ENCODE measurements at places on chromosomes 12 and 14.

DNA sequence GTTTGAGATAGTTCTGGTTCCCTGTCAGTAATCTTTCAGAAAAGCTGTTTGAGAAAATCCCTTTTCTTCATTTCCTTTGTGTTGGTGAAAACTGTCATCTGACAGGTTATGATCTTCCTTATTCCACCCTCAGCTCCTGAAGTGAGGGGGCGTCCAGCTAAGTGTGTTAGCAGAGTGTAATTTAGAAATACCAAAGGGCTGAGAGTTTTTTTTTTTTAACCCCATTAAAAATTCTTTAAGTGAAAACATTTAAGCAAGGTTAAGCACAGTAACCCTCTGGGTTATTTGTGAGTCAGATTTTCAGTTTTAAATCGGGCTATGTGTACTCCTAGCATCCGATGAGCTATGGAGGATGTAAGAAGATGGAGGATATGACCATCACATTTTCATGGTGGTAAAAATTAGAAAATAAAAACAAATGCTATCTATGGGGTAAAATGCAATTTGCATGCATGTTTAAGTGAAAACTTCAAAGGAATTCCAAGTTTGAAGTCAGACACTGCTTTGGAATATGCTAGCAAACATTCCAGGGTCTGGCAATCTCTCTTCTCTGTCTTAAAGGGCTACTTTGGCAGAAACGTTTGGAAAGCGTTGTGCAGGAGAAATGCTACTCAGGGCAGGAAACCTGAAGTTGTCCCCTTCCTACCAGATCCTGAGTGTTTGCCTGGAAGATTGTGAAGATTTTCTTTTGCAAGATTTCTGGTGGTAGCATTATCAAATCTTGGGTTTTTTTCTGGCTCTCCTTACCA is 197.0 kb upstream of the PRICKLE1 start:
- no peak for DNase-seq

GRCh38 chr12:25332143-25332542 is 81.4 kb upstream of the KRAS start:
- DNase-seq = no peak

DNA sequence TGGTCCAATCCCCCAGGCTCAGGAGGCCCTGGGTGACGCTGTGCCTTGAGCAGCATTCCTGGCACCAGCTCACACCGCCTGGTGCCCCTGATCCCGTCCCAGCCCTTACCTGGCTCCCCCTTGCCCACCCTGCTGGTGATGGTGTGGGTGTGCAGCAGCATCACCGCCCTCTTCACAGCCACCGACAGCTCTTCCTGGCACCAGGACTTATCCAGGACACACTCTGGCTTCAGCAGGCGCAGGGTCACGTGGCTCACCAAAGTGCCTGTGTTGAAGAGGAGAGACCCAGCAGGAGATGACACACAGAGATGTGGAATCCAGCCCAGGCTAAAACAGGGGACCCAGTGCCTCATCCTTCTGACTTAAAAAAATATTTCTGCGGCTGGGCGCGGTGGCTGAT is 36.2 kb downstream of the GCN1 start:
- DNase-seq = peak; percentile 55

DNA sequence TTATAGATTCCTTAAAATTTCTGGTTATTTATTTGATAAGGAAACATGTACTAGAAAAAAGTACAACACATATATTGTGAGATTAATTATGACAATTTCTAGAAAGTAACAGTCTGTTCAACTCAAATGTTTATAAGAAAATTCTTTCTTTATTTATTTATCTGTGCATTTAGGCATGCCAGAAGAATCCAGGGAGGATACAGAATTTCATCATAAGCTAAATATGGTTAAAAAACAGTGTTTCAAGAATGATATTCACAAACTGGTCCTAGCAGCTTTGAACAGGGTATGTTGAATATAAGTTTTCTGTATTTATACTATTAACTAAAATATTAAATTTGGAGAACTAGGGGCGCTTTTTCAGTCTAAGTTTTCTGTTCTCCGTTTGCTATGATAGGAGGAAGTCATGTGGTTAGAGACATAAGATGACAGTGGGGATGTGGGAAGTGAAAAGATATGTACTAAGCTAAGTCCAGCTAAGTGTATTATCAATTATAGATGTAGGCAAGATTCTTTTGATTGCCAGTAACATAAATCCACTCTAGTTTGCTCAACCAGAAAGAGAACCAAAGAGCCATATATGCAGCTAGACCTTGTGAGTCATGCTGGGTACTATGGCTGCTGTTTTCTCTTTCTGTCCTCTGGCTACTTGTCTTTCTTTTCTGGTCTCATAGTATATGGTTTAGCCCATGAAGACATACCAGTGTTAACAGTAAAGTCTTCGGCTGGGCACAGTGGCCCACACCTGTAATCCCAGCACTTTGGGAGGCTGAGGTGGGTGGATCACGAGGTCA is 39.0 kb downstream of the LRRK2 start:
- DNase-seq = no peak

DNA sequence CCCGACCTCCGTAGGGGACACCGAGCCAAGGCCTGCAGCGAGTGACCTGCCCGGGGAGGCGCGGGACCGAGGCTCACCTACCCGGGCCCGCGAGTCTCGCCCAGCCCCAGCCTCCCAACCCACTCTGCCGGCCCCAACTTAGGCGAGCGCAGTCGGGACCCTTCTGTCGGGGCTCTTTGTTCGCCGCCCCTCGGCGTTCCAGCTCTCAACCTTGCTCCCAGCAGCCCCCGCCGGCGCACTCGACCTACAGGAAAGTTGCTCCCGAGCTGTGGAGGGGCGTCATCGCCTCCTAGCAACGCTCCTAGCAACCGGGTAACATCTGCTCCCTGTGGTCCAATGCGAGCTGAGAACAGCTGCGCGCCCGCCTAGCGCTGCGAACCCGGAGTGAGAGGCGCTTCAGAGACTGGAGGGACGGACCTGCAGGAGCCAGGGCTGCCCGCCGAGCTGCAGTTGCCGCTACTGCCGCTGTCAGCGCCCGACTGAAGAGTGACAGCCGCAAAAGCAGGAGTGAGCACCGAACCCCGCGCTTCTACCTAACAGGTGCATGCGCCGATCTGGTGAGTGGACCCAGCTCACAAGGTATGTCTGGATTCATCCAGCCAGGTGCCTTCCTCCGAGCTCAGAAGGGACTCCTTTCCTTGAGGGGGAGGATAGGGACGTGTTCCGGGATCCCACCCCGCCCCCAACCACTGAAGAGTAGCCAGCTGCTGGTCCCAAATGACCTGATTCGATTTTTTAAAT is 355.0 kb downstream of the SNAPC1 start:
- DNase-seq = peak; percentile 10

DNA sequence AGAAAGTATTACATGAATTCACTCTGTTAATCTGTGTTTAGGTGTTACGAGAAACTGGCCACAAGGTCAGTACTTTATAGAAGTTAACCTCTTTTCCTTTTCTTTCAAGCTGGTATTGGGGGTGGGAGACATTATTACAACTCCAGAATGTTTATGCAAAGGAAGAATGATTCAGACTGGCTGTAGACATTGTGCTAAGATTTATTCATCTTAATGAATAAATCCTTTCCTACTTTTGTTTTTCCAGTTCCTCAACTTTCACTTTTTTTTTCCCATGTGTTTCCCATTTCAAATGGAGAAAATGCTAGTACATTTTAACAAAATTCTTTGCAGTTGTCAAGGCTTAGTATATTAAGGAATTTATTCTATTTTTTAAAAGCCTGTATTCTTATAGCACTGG is 1.3 kb downstream of the OTOGL start:
- no peak for DNase-seq

GRCh38 chr12:119512772-119513497 is 80.6 kb upstream of the TMEM233 start:
- DNase-seq = no peak

- DNase-seq = no peak
These were observed 33.2 kb upstream of the STRN3 start for GRCh38 chr14:31059152-31059924.

- DNase-seq = peak; percentile 86
These were observed 49.9 kb downstream of the LRRC74A start for GRCh38 chr14:76876076-76876475.

DNA sequence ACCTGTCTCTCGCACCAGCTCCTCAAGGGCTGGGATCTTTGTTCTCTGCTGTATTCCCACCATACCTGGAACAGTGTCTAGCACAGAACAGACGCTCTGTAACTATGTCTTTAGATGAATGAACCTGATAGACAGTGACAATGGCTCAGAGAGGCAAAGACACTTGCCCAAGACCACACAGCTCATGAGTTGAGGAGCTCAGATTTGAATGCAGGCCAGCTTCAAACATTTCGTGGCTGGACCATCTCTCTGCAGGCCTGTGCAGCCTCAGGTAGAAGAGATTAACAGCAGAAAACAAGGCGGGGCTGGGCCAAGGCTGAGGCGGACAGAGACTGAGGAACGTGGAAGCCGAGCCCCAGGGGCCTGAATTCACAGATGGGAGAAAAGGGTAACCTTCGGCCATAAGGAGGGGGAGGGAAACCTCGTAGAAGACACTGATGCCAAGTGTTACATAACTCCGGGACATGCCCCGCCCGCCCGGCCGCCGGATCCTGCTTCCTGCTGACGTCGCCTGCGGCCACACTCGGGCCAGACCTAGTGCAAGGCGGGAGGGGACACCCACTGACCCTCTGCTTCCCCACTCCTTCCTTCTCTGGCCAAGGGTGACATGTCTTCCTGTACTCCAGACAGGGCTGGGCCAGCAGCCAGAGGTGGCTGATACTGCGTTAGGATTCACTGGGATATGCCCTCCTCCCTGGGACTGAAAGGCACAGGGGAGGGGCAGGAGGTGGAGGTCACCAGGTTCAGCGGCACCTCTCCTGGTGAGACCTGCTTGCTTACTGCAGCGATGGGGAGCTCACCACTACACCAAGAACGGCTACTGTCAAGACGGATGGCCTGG is 86.8 kb downstream of the RFLNA start:
- DNase-seq = peak; percentile 93

DNA sequence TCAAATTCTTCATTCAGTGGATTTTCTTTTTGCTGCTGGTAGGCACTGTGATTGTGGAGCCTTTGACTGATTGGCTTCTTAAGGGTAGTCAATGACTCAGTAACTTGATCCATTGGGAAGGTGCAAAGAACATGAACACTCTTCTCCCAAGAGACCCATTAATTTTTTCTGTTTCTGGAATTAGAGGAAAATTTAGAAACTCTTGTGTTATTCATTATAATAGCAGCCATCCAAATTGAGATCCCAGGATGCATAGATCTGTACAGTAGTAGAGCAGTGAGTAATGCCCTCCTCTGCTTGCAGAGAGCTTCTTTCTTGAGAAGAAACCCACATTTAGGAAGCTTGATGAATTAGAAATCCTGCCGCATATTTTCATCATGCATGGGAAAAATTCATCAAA is 63.9 kb downstream of the MYRFL start:
- no peak for DNase-seq

DNA sequence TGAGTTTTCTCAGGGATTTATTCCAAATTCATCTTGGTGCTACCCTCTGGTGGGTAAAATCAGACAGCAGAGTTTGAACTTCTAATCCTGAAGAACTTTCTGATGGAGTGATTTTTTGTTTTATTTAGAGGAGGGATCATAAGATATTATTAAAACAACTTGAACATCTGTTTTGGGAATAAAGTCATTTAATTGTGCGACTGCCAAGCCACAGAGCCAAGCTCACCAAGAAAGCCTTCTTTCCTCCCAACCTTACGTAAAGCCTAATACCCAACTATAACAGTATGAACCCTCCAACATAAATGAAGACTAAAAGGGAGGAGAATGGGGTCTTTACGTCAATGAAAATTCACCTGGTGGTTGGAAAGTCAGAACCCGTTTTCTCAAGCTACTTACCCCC is 205.5 kb upstream of the IGF1 start:
- no peak for DNase-seq

DNA sequence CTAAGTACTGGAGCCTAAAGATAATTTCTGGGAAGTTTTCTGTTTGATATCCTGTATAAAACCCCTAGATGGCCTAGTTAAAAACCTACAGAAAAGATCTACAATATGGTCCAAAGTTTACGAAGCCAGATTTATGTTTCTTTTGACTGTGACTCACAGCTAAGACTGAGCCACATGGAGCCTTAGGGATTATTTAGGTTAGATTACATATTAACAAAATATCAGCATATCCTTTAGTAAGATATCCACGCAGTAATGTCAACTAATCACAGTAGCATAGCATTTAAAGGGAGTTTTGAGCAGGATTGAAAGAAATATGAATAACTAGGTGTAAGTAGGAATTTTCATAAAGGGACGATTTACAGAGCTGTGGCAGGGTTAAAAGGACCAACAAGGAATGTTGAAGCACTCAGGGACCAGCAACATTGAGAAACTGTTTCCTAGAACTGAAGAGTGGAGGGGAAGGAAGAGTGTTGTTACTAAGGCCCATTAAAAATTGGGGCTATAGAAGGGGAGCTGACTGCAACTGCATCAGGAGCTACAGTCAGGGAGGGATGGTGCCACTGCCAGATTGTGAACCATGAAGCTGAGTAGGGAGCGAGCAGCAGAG is 155.5 kb downstream of the DACT1 start:
- DNase-seq = no peak

DNA sequence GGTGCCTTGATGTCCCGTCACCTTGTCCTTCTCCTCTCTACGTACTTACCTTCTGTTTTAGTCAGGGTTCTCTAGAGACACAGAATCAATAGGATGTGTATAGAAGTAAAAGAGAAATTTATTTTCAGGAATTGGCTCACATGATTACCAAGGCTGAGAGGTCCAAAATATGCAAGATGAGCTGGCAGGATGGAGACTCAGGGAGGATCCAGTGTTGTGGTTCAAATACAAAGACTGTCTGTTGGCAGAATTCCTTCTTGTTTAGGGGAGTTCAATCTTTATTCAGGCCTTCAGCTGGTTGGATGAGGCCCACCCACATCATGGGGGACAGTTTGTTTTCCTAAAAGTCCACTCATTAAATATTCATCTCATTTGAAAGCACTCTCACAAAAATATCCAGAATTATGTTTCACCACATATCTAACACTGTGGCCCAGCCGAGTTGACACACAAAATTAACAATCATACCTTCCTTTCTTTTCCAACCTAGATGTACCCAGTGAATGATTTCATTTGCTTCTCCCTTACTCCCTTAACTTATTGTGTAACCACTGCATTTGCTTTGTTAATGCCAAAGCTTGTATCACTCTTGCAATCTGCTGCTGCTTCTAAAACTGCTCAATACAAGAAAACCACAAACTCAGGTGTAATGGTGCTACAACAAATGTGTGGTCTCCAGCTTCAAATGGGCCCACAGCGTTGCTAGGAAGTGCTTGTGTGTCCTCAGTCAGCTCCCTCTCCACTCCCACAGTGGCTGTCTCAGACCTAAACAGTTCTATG is 195.4 kb upstream of the ARHGAP5 start:
- no peak for DNase-seq

- DNase-seq = no peak
These were observed 34.3 kb downstream of the SLC15A4 start for GRCh38 chr12:128789356-128789929.

- no peak for DNase-seq
These were observed 269.4 kb upstream of the ALG10 start for GRCh38 chr12:33752854-33753253.

DNA sequence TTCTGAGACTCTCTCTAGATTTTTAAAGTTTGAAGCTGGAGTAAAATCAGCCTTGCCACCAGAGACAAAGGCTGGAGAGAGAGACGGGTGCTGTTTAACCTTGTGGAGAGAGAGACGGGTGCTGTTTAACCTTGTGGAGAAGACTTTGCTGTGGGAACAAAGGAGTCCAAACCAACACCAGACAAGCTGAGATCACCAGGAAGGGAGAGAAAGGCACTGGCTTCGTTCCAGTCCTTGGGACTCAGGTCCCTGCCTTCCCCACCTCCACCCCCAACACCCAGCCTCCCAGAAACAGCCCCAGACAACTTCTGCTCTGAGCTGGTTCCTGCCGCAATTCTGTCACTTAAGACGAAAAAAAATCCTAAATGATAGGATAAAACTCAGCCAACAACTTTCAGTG is 1389.3 kb downstream of the AACS start:
- no peak for DNase-seq

GRCh38 chr14:49982082-49982481 is 89.2 kb downstream of the ARF6 start:
- DNase-seq = no peak
